Spleen (tissue), 13 donors: ENCODE measurements at places on chromosomes 2 and 18. TPM values are rescaled to one million over a fixed set of nuclear protein-coding genes. Genes with fewer than 3 reads are reported as not detected.

- DNase-seq, result no peak
These were observed 29.7 kb downstream of the MGAT4A start for GRCh38 chr2:98701230-98701629.

DNA sequence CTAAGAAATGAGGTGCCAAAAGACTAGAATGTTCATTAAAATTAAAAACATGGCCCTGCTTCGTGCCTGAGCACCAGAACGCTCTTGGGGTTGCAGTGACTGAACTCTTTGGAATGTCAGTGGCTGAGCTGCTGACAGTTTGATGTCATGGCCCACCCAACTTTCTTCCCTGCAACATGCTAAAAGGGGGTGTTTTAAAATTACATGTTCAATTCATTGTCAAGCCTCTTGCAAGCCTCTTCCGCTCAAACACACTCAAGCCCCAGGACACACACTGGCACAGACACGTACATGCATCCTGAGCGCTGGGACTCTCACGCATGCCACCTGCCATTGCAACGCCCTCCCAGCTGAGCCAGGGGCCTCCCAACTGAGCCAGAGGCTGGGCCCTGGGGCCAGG lies 12.6 kb downstream of the RUFY4 start:
- no peak for DNase-seq

- DNase-seq, result no peak
These were observed 29.6 kb downstream of the MCEE start for GRCh38 chr2:71100195-71100964.

The TLX2 gene
- total RNA-seq, result not detected

The FAHD2A gene
- total RNA-seq, result 19.0 TPM
